Gastrocnemius medialis (tissue), 4 donors: ENCODE measurements at places on chromosomes 1 and 21. TPM values are rescaled to one million over a fixed set of nuclear protein-coding genes. Genes with fewer than 3 reads are reported as not detected.

Gene HSD11B1
- total RNA-seq: 6.4 TPM

DNA sequence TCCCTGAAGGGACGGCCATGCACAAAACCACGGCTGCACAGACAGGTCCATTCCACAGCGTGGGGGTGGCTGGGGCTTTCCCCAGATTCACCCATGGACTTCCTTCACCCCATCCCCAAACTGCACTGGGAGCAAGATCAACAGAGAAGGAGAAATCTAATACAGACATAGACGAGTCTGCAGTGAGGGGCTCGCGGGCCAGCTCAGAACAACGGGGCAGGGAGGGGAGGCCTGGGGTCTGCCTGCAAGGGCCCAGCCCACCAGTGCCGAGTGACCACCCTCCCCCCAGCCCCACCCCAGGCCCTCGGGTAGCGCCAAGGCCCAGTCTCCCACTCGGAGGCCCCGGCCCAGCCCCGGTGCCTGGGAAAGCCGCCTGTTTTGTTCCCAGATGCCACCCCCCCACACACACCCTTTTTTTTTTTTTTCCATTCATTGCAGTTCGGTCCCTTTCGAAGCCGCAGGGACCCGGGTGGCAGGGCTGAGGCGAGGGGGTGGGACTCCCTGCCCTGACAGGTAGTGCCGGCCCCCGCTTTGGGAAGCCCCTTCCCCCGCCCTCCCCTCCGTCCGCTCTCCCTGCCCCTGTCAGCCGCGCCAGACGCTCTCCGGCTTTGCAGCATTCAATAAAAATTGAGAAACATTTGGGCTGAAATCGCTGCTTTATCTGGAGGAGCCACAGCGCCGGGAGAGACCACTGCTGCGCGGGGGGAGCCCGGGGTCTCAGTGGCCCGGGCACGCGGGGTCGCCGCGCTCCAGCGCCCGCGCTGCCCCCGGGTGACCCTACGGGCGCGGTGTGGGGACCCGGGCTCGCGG, 543 bp upstream of the EPHB2 start:
- peak; percentile 9 for DNase-seq

Gene PLA2G2A
- total RNA-seq: 8.4 TPM

- DNase-seq: no peak
Measured at GRCh38 chr1:244645890-244646289, 7.0 kb upstream of the DESI2 start.

Gene MIXL1
- total RNA-seq: not detected

Gene DHX9
- total RNA-seq: 58.8 TPM

Gene AK5
- 0.07 TPM for total RNA-seq

GRCh38 chr1:91952187-91952586, 3.0 kb downstream of the BRDT start:
- DNase-seq: no peak

Gene SLC19A2
- total RNA-seq: 93.3 TPM

- no peak for DNase-seq
Measured at GRCh38 chr1:115098979-115099692, 9.8 kb upstream of the TSPAN2 start.

Gene LRRC39
- total RNA-seq: 52.7 TPM

DNA sequence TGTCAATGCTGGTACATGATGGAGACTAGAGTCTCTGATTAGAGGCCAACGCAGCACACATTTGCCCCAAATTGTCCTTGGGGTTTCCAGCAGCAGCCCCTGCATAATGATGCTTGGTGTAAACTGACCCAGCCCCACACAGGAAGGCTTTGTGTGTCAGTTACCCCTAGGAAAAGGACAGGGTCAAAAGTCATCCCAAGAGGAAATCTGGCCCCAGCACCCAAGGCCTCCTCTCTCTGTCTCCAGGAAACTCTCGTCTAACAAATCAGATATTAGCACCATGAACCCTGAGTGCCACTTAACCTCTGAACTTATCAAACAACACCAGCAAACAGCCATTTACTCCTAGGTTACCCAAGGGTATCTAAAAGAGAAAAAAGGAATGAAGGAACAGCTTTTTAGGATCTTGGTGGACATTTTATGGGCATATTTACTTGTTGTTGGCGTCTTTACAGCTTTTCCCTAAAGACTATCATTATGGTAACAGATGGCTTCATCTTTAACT, 84.5 kb downstream of the PSMG1 start:
- DNase-seq: no peak
